Esophagus muscularis mucosa (tissue), 4 donors: ENCODE measurements at places on chromosomes 5 and 9. TPM values are rescaled to one million over a fixed set of nuclear protein-coding genes. Genes with fewer than 3 reads are reported as not detected.

The SMIM23 gene
- total RNA-seq, result not detected

DNA sequence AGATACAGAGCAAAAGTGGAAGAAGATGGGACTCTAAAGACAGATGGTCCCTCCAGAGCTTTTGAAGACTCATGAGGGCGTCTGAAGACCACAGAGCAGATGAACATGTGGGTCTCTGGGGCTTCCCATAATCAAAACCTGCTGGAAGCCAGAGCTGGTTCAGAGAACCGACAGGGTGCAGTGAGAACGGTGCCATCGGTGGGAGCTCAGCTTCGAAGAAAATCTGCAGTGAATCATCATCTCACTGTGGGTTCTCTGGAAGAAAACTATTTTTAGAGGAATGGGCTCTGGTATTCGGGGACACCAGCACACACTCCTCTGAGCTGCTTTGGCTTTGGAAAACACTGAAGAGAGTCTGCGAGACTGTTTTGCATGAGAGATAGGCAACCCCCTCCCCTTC is 222.4 kb upstream of the PANK3 start:
- DNase-seq, result no peak

The PLAC8L1 gene
- total RNA-seq, result not detected

GRCh38 chr9:37201581-37201980 is 81.2 kb downstream of the ZCCHC7 start:
- no peak for DNase-seq

GRCh38 chr9:74309654-74310053 is 187.5 kb upstream of the RORB start:
- no peak for DNase-seq

GRCh38 chr9:8569823-8570222 is 770.2 kb upstream of the DMAC1 start:
- no peak for DNase-seq

The PCDHB12 gene
- total RNA-seq, result 4.3 TPM
